Activated CD4-positive, alpha-beta T cell treated with anti-CD3 and anti-CD28 coated beads, Interleukin-2, amount 10 ng/mL, durations not matched to agents 24 days and 14 days (primary cell): ENCODE measurements at places on chromosomes 13 and 19.
A peak's percentile ranks its signal among the peaks of the same experiment; 100 is the strongest.

DNA sequence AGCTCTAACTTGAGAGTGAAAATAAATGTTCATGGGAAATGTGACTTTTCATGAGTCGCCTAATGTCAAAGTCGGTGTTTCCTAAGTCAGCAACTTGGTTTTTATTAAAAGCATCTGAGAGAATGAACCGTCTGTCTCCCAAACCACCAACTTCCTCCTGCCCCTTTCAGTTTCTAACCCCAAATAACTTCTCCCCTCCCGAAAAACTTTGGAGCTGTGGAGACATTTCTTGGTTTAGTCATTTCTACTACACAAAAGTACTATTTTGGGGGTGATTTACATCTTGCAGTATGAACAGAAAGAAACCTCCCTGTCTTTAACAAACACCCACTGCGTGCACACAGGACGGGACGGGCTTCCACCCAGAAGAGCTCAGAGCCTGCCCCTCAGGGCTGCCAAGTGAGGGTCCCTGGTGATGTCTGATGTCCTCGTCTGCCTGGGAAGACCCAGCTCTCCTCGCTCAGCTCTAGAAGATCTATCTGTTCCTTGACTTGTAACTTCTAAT is 65.0 kb downstream of the RASA3 start:
- no peaks in the 10 kb centered on the region for H3K27me3 ChIP-seq
- H3K4me1 ChIP-seq = peaks cover 51% of the 10 kb centered on the region
- H3K36me3 ChIP-seq = peaks cover 31% of the 10 kb centered on the region
- peak overlapping the region; percentile 75 for H3K4me3 ChIP-seq
- peak overlapping the region; percentile 85 for H3K27ac ChIP-seq

DNA sequence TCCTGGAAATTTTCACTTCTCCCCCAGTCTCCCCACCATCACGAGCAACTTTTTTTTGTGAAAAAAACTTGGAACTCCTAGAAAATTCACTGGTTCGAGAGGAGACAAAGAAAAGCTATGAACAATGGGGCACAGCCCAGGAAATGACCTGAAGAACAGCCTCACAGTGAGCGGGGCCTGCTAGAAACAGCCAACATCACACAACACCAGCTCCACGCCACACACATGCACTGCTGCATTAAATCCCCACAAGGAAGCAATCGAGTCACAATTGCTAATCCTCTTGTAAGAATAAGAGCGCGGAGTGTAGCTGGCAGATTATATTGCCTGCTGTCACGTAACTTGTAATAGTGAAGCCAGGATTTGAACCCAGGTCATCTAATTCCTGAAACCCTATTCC is 48.8 kb downstream of the SLC7A1 start:
- no peak for DNase-seq
- no peaks in the 10 kb centered on the region for H3K27me3 ChIP-seq
- H3K27ac ChIP-seq = no peak overlapping the region
- H3K4me3 ChIP-seq = no peak overlapping the region
- H3K4me1 ChIP-seq = peaks cover 27% of the 10 kb centered on the region
- H3K36me3 ChIP-seq = peaks cover 36% of the 10 kb centered on the region

DNA sequence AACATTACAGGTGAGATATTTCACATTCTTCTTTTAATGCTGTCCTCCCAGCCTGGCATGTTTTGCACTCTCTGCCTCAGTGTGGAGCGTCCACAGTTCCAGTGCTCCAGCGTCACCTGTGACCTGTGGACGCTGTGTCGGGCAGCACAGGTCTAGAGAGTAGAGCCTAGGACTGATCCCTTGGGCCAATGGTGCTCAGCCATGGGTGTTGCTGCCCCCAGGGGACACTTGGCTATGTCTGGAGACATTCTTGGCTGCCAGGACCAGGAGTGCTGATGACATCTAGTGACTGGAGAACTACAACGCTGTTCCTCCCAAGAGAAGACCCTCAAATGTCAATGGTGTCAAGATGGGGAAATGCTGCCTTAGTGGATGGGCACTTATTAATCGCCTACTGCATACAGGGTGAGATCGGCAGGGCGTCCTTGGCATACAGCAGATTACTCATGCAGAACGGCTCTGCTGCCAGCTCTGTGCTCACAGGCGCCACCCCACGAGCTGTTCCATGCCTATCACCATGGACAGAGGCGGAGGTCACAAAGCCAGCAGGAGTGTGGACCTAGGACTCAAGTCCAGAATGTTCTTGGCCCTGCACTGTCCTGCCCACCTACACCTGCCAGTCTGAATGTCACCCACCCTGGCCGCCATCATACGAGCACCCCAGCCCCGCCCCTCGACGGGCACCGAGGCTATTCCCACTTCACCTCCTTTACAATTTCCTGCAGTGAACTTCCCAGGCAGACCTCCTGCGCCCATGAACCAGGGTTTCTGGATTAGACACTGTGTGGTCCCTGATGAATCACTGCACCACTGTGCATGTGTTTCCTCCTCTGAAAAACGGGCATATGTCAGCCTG is 13.9 kb upstream of the MADCAM1 start:
- H3K36me3 ChIP-seq = peaks cover 16% of the 10 kb centered on the region
- DNase-seq = no peak
- no peak overlapping the region for H3K27ac ChIP-seq
- H3K4me1 ChIP-seq = peaks cover 9% of the 10 kb centered on the region
- H3K4me3 ChIP-seq = no peak overlapping the region

DNA sequence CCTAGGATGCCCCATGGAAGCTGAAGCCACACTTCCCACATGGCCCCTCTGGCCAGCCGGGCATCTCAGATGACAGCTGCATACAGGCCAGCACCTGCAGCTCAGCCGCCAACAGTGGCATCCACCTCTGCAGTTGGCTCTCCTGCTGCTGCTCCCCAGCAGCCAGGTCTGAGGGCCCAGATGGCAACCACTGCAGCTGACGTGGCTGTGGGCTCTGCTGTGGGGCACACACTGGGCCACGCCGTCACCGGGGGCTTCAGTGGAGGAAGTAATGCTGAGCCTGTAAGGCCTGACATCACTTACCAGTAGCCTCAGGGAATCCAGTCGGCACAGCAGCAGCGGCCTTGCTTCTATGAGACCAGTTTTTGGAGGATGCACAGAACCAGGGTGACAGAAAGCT is 45.3 kb upstream of the LSM14A start:
- no peak overlapping the region for H3K4me3 ChIP-seq
- no peak overlapping the region for H3K27ac ChIP-seq
- no peaks in the 10 kb centered on the region for H3K36me3 ChIP-seq
- H3K27me3 ChIP-seq = peaks cover 9% of the 10 kb centered on the region
- no peak for DNase-seq

GRCh38 chr13:112767506-112768471 is 78.0 kb downstream of the ATP11A start:
- no peaks in the 10 kb centered on the region for H3K27me3 ChIP-seq
- DNase-seq = no peak
- peaks cover 23% of the 10 kb centered on the region for H3K4me1 ChIP-seq
- peak overlapping the region; percentile 66 for H3K27ac ChIP-seq
- peak overlapping the region; percentile 57 for H3K4me3 ChIP-seq
- H3K36me3 ChIP-seq = no peaks in the 10 kb centered on the region

GRCh38 chr13:48977286-48977625 is 1.5 kb downstream of the FNDC3A start:
- H3K27me3 ChIP-seq = no peaks in the 10 kb centered on the region
- H3K36me3 ChIP-seq = peaks cover 34% of the 10 kb centered on the region
- peak overlapping the region; percentile 100 for H3K27ac ChIP-seq
- H3K4me1 ChIP-seq = peaks cover 37% of the 10 kb centered on the region
- DNase-seq = no peak

DNA sequence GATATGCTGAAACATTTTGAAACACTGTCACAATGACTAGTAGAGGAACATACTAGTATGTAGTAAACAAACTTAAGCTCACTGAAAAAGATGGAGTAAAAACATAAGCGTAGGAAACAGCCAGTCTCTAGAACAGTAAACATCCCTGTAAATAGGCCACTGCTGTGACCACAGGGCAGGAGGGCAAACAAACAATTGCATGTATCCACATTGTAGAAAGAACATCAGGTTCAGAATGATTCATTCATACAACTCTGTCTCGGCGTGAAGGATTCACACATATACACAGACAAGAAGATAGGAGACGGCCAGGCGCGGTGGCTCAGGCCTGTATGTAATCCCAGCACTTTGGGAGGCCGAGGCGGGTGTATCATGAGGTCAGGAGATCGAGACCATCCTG is 390.1 kb downstream of the IRS2 start:
- no peaks in the 10 kb centered on the region for H3K4me1 ChIP-seq
- no peaks in the 10 kb centered on the region for H3K36me3 ChIP-seq
- H3K27ac ChIP-seq = no peak overlapping the region
- H3K4me3 ChIP-seq = no peak overlapping the region
- no peaks in the 10 kb centered on the region for H3K27me3 ChIP-seq

- H3K4me3 ChIP-seq = no peak overlapping the region
- peaks cover 4% of the 10 kb centered on the region for H3K27me3 ChIP-seq
- no peak for DNase-seq
- H3K27ac ChIP-seq = no peak overlapping the region
- H3K4me1 ChIP-seq = no peaks in the 10 kb centered on the region
- H3K36me3 ChIP-seq = no peaks in the 10 kb centered on the region
Observed at GRCh38 chr19:13723206-13723605, 41.1 kb upstream of the MRI1 start.
